ENCODE measurements at places on chromosomes 6 and 20. TPM values are rescaled to one million over a fixed set of nuclear protein-coding genes. Genes with fewer than 3 reads are reported as not detected.

DNA sequence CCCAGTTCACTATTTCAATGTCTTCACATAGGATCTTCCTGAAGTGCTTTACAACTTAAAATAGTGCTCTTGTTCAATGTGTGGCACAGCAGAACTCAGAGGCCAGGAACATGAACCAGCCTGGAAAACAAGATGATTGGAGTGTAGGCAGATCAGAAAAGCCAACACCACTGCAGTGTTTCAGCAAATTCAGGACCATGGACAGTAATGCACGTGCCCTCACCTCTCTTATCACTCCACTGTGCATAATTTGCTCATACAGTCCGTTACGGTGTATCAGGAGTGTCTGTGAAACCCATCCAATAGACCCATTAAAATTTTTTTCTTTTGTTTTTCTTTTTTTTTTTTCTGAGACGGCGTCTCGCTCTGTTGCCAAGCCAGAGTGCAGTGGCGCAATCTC lies 27.6 kb upstream of the HACE1 start:
- no peaks in the 10 kb centered on the region for H3K36me3 ChIP-seq
- no peak overlapping the region for H3K27ac ChIP-seq
- DNase-seq: peak; percentile 5
- no peak overlapping the region for H3K4me3 ChIP-seq
- H3K4me1 ChIP-seq: no peaks in the 10 kb centered on the region
- no peaks in the 10 kb centered on the region for H3K27me3 ChIP-seq

DNA sequence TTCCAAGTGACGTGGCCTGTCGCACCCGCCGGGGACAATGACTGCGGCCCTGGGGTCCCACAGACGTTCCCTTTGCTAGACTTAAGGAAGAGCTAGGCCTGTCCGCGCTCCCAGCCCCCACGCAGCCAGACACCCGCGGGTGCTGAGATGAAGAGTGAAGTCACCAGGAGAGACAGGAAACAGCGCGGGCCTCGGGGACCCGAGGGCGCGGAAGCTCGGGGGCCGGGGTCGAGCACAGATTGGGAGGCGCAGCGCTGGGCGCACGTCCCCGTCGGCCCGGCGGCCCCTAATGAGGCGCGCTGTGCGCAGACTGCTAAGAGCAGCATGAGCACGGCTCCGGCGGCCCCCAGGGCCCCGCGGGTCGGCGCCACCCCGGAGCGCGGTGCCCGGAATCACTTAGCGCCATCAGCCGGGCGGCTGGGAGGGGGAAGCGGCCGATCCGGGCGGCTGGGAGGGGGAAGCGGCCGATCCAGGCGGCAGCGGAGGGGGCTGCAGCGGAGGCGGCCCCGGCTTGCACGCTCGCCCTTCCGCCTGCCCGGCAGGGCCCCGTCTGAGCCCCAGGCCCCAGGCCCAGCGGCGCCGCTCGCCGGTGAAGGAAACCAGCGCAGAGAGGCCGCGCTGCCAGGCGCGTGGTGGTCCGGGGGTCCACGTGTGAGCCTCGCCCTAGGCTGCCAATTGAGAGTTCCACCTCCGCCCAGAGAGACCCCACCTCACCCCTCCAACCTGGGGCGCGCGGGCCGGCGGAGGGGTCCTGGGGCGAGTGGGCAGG lies 8.3 kb upstream of the AVP start:
- no peak overlapping the region for H3K4me3 ChIP-seq
- no peaks in the 10 kb centered on the region for H3K36me3 ChIP-seq
- peaks cover 4% of the 10 kb centered on the region for H3K27me3 ChIP-seq
- no peak for DNase-seq

GRCh38 chr6:166692723-166693302 lies 65.8 kb upstream of the RPS6KA2 start:
- H3K36me3 ChIP-seq: no peaks in the 10 kb centered on the region
- no peak for DNase-seq
- no peak overlapping the region for H3K4me3 ChIP-seq
- no peaks in the 10 kb centered on the region for H3K27me3 ChIP-seq
- peaks cover 15% of the 10 kb centered on the region for H3K4me1 ChIP-seq

Gene PRPF6
- 111 TPM for total RNA-seq

Gene MUCL3
- not detected for total RNA-seq

DNA sequence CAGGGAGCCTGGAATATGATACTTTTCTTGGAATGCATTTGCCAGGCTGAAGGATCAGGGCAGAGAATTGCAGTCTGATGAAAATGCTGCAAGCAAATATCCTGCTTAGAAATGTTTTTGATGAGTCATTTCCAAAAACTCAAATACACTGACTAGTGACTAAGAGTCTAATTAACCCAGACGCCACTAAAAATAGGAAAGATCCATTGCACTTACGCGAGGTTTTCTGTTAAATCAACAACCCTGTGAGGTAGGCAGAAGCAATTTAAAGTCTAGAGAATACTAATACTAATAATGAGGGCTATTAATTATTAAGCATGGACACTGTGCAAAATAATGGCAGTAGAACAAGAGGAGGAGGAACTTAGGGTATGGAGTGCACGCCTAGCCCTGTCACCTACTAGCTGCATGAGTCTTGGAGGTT lies 130.1 kb upstream of the DOK5 start:
- H3K27me3 ChIP-seq: no peaks in the 10 kb centered on the region
- H3K4me1 ChIP-seq: peaks cover 29% of the 10 kb centered on the region
- H3K36me3 ChIP-seq: no peaks in the 10 kb centered on the region
- H3K4me3 ChIP-seq: peak overlapping the region; percentile 20

DNA sequence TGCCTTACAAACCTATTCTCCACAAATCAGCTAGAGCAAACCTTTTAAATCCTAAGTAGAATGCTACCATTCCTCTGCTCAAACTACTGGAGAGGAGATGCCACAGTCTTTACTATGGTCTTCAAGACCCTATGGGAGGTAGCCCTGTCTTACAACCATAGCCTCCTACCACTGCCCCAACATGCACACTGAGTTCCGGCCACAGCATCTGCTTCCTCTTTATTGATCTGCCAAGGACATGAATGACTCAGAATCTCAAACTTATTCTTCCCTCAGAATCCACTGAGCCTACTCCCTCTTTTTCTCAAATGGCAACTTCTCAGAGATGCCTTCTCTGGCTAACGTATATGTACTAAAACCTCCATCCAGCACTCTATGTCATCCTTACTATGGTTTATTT lies 12.2 kb upstream of the ANKEF1 start:
- no peak overlapping the region for H3K4me3 ChIP-seq
- H3K27ac ChIP-seq: no peak overlapping the region
- H3K36me3 ChIP-seq: no peaks in the 10 kb centered on the region
- no peaks in the 10 kb centered on the region for H3K27me3 ChIP-seq

Gene MACROD2
- total RNA-seq: 8.5 TPM

Gene PPP1R10
- 47.6 TPM for total RNA-seq

DNA sequence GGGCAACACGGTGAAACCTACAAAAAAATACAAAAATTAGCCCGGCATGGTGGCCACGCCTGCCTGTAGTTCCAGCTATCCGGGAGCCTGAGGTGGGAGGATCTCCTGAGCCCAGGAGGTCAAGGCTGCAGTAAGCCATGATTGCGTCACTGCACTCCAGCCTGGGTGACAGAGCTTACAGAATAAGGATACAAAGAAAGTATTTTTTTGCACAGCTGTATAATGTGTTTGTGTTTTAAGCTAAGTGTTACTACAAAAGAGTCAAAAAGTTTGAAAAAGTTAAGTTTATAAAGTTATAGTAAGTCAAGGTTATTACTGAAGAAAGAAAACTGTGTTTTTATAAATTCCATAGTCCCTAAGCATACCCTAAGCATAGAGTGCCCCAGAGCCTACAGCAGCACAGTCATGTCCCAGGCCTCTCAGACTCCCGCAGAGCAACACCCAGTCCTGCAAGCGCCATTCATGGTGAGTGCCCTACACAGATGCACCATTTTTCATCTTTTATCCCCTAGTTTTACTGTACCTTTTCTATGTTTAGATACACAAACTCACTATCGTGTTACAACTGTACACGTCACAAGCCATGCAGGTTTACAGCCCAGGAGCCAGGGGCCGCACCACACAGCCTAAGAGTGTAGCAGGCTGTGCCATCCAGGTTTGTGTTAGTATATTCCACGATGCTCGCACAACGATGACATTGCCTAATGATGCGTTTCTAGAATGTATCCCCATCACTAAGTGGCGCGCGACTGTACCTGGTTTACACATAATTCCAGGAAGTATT lies 22.4 kb downstream of the TAF4 start:
- no peaks in the 10 kb centered on the region for H3K36me3 ChIP-seq
- peaks cover 7% of the 10 kb centered on the region for H3K4me1 ChIP-seq
- no peak overlapping the region for H3K4me3 ChIP-seq
- H3K27me3 ChIP-seq: no peaks in the 10 kb centered on the region

All from PC-9 (cell line).